ENCODE measurements at places on chromosomes 4 and X. TPM values are rescaled to one million over a fixed set of nuclear protein-coding genes. Genes with fewer than 3 reads are reported as not detected.

Gene FAM47A
- total RNA-seq = not detected

Gene CAPN6
- not detected for total RNA-seq

Gene ADRA2C
- total RNA-seq = 0.09 TPM

Gene SUPT20HL1
- 0.09 TPM for total RNA-seq

Gene SLC49A3
- 5.2 TPM for total RNA-seq

Gene FGG
- total RNA-seq = not detected

Gene MUC7
- total RNA-seq = not detected
